Mammary epithelial cell (primary cell): ENCODE measurements at places on chromosomes 3 and 15. TPM values are rescaled to one million over a fixed set of nuclear protein-coding genes. Genes with fewer than 3 reads are reported as not detected.
A peak's percentile ranks its signal among the peaks of the same experiment; 100 is the strongest.

Gene RGMA
- total RNA-seq: 0.83 TPM

Gene BFSP2
- total RNA-seq: not detected

Gene ANKUB1
- total RNA-seq: not detected in 2 replicates

Gene LDHAL6B
- total RNA-seq: not detected in 2 replicates

Gene COL8A1
- 6.7 and 11.9 TPM in 2 replicates for total RNA-seq

Gene DUOX2
- 0.24 and 0.43 TPM in 2 replicates for total RNA-seq

Gene CHRFAM7A
- not detected in 2 replicates for total RNA-seq

Gene PATL2
- total RNA-seq: not detected

DNA sequence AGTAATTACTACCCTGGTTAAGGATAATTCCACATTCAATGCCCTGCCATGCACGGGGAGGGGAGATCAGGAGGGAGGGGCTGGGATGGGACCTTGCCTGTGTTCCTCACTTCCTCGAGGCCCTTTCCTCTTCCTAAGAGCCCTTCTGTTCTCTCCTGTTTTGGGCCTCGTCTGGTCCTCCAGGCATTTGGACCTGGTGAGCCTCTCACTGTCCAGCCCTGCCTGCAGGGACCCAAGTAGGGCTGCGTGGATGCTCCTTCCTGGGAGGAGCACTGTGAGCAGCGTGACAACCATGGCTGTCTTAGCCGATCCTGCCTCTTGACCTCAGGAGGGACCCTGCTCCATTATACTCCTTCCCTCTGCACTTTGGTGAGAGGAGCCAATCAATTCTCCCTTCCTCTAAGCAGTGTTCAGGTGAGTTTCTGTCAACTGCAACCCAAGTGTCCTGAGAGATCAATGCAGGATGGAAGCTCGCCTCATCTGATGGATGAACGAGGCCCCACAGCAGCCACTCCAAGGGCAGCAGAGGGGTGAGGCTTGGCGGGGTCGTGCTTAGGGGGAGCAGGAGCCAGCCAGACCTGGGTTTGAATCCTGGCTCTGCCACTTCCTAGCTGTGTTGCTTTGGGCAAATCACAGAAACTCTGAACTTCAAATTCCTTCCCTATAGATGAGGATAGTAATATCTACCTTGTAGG lies 92.5 kb downstream of the IQSEC1 start:
- no peak for DNase-seq

DNA sequence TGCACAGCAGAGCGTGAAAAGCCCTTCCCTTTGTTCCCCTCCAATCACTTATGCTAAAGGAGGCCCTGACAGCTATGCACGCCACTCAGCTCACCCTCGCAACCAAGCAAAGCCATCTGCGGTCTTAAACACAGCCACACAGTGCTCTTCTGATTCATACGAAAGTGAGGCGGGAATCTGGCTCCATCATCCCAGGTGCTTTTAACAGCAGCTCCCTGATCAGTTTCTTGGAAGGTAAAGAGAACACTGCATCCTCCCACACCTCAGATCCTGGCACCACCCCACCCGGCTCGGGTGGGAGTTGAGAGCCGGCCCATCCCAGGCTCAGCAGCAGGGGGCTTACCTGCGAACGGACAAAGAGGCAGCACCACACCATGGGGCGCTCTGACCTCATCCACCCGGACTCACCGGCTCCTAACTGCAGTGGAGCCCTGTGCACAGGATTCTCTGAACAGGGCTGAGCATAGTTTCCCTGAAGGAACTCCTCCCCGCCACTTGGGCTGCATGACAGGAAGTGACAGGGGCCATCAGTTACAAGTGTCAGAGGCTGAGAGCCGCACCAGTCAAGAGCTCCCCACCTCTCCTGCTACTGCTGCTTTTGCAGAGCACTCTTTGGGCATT lies 114.3 kb upstream of the ARHGEF3 start:
- no peak for DNase-seq

GRCh38 chr3:42655980-42656679 lies 2.6 kb downstream of the ZBTB47 start:
- peak; percentile 24 for DNase-seq

DNA sequence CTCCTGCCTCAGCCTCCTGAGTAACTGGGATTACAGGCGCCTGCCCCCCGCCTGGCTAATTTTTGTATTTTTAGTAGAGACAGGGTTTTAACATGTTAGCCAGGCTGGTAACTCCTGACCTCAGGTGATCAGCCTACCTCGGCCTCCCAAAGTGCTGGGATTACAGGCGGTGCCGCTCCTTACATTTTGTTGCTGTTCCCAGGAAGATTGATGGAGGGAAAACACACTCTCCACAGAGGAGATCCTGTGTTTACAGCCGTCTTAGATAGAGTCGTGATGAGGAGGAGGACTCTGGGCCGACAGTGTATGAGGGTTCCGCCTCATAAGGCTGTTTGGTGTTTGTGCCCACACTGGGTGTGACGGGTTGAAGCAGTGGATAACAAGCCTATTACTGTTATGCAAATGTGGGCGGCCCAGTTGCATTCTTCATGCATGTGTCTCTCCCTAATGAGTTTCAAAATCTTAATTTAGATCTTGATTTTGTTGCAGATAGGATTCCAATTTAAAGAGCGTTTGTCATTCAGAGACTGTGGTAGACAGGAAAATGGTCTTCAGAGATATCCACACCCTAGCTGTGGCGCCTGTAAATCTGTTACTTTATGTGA lies 60.0 kb downstream of the APBA2 start:
- DNase-seq: no peak

GRCh38 chr3:58059349-58060321 lies 51.4 kb downstream of the FLNB start:
- no peak for DNase-seq

GRCh38 chr3:39405687-39406367 lies 693 bp upstream of the RPSA start:
- no peak for DNase-seq

DNA sequence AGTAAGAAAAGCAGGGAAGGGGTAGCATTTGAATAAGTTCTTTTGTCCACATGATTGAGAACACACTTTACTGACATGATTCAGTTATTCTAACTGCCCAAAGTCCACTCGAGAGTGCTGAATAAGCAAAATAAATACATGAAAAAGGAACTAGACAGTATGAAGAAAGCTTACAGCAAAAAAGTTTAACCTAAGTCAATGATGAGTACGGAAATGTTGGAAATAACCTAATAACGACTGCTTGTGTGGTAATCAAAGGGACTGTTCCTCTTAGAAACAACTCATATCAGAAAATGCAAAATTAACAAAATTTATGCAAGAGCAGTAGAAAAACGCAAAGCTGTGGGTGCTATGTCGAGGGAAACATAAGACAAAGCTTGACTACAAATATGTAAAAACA lies 36.6 kb downstream of the DMXL2 start:
- DNase-seq: no peak

GRCh38 chr3:12705374-12705926 lies 41.5 kb upstream of the RAF1 start:
- no peak for DNase-seq

GRCh38 chr3:162738784-162739183 lies 1242.2 kb downstream of the OTOL1 start:
- no peak for DNase-seq

GRCh38 chr15:86268558-86268957 lies 188.9 kb downstream of the AGBL1 start:
- DNase-seq: no peak

GRCh38 chr15:87881026-87881425 lies 375.5 kb downstream of the NTRK3 start:
- DNase-seq: no peak

DNA sequence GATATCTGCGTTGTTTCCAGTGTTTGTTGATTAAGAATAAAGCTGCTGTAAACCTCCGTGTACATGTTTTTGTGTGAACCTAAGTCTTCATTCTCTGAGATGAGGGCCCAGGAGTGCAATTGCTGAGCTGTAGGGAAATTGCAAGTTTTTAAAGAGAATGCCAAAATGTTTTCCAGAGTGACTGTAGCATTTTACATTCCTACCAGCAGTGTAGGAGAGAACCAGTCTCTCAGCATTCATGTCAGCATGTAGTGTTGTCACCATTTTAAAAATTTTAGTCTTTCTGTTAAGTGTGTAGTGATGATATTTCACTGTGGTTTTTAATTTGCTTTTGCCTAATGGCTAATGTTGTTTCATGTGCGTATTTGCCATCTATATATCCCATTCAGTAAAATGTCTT lies 3.4 kb upstream of the MGLL start:
- no peak for DNase-seq

- no peak for DNase-seq
Observed at GRCh38 chr3:16978234-16978920, 93.6 kb downstream of the PLCL2 start.

GRCh38 chr3:72009851-72010443 lies 225.0 kb upstream of the PROK2 start:
- DNase-seq: no peak

- no peak for DNase-seq
Observed at GRCh38 chr15:100107151-100107550, 234.6 kb downstream of the ADAMTS17 start.

GRCh38 chr15:31503758-31504461 lies 177.3 kb downstream of the KLF13 start:
- no peak for DNase-seq

DNA sequence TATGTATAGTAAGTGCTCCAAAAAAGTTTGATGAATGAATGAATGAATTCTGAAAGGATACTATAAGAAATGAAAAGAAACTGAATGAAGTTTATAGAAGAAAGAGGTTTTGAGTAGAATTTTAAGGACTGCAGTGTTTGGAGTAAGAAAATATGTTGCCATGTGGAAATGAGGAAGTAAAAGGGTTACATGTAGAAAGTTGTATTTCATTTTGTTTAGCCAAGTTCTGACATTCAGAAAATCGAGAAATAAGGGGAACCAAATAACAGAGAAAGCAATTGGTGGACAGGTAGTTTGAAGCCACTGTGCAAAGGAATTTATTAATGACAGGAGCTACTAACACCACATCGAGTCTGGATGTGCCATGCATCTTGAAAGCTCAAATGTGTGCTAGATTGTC lies 200.7 kb downstream of the SATB1 start:
- DNase-seq: no peak

DNA sequence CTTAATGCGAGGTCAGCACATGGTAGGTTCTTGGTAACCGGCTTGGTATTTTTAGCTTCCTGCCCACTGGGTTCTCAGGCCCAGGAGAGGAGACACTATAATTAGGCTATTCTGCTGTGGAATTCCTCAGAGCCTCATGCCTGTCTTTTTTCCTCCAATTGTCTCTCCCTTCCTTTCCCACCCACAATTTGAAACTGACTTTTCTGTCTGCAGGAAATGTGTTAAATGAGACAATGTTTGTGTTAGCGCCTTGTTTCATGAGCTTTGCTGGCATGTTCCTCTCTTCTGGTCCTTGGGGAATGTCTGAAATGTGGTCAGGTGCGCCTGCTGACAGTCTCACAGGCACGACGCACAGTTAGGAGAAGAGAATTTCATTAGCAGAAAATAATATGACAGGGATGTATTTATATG lies 223.6 kb upstream of the CTNNB1 start:
- DNase-seq: no peak

- DNase-seq: no peak
Observed at GRCh38 chr3:56769116-56769707, 32.5 kb downstream of the ARHGEF3 start.

GRCh38 chr3:144104679-144105078 lies 133.1 kb downstream of the DIPK2A start:
- no peak for DNase-seq
